Kidney (tissue), 22 donors: ENCODE measurements at places on chromosomes 5 and 9. TPM values are rescaled to one million over a fixed set of nuclear protein-coding genes. Genes with fewer than 3 reads are reported as not detected.

DNA sequence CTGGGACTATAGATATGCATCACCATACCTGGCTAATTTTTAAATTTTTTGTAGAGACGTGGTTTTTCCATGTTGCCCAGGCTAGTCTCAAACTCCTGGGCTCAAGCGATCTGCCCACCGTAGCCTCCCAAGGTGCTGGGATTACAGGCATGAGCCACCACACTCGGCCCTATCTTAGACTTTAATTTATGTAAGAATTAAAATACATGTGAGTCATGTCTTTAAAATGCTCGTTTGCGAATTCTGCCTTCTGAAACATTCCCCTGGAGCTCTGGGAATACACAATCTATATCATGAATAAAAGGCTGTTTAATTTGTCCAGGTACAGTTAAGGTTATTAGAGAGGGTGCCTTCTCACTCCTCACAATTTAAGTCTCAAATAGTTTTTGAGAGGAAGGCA is 32.8 kb downstream of the RHOBTB3 start:
- H3K36me3 ChIP-seq = no peaks in the 10 kb centered on the region
- no peak for DNase-seq
- no peak overlapping the region for H3K4me3 ChIP-seq
- H3K4me1 ChIP-seq = peaks cover 12% of the 10 kb centered on the region
- no peaks in the 10 kb centered on the region for H3K27me3 ChIP-seq
- H3K27ac ChIP-seq = no peak overlapping the region

GRCh38 chr9:80932181-80932580 is 757.2 kb downstream of the TLE1 start:
- H3K27me3 ChIP-seq = no peaks in the 10 kb centered on the region
- H3K36me3 ChIP-seq = no peaks in the 10 kb centered on the region
- H3K4me3 ChIP-seq = no peak overlapping the region
- no peak for DNase-seq
- H3K4me1 ChIP-seq = no peaks in the 10 kb centered on the region

- H3K36me3 ChIP-seq = no peaks in the 10 kb centered on the region
- H3K4me1 ChIP-seq = no peaks in the 10 kb centered on the region
- no peak for DNase-seq
- peaks cover 2% of the 10 kb centered on the region for H3K27me3 ChIP-seq
Measured at GRCh38 chr9:136705564-136705963, 6.8 kb upstream of the DIPK1B start.

GRCh38 chr5:1335540-1336095 is 9.3 kb downstream of the CLPTM1L start:
- no peak overlapping the region for H3K27ac ChIP-seq
- peaks cover 15% of the 10 kb centered on the region for H3K4me1 ChIP-seq
- H3K27me3 ChIP-seq = no peaks in the 10 kb centered on the region
- H3K4me3 ChIP-seq = no peak overlapping the region
- H3K36me3 ChIP-seq = peaks cover 61% of the 10 kb centered on the region

DNA sequence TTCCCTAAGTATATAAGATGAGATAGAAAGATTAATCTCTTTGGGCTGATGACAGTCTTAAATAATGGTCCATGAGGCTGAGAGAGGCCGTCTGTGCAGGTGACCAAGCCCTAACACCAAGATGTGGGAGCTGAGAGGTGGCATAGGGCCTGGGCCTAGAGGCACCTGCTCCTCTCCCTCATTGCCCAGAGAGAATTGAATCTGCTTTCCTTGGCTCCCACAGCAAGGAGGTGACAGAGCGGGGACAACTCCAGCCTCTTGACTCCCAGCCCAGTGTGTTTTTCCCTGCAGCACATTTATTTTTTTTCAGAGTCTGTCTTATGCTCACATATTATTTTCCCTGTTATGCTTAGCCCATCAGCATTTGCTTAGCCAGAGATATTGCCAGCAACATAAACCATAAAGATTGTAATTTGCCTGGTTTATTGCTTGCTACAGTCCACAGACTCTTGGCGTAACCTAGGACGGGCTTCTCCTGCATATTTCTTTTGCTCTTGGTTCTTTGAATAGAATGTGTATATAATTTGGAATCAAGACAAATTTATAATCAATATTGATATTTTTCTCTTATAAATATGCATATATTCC is 105.6 kb downstream of the NTRK2 start:
- H3K4me3 ChIP-seq = no peak overlapping the region
- no peak overlapping the region for H3K27ac ChIP-seq
- no peak for DNase-seq
- no peaks in the 10 kb centered on the region for H3K36me3 ChIP-seq
- H3K27me3 ChIP-seq = no peaks in the 10 kb centered on the region
- no peaks in the 10 kb centered on the region for H3K4me1 ChIP-seq

DNA sequence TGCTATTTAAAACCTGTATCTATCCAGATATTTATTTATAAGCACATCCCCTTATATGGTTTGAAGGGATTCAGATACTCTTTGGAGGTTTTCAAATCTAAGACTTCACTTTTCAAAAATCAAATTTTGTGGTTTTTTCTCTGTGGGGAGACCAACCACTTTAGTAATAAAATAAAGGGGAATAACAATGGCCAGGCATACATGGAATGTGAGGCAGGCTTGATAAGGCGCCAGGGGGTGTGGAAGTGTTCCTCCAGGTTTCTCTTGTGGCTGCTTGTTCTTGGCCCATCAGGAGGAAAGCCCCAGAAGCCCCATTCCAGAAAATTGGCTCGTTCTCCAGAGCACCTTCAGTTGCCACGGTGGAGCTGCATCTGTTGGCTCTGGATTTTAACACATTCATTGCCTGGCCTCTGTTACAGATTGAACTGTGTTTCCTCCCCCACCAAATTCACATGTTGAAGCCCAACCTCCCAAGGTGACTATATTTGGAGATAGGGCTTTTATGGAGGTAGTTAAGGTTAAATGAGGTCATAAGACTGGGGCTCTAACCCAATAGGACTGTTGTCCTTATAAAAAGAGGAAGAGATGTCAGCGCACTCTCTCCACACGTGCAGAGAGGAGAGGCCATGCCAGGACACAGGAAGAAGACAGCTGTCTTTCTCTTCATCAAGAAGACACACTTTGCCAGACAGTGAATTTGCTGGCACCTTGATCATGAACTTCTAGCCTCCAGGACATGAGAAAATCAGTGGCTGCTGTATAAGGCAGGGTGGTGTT is 195.9 kb downstream of the TMEM38B start:
- no peak for DNase-seq
- no peak overlapping the region for H3K27ac ChIP-seq

DNA sequence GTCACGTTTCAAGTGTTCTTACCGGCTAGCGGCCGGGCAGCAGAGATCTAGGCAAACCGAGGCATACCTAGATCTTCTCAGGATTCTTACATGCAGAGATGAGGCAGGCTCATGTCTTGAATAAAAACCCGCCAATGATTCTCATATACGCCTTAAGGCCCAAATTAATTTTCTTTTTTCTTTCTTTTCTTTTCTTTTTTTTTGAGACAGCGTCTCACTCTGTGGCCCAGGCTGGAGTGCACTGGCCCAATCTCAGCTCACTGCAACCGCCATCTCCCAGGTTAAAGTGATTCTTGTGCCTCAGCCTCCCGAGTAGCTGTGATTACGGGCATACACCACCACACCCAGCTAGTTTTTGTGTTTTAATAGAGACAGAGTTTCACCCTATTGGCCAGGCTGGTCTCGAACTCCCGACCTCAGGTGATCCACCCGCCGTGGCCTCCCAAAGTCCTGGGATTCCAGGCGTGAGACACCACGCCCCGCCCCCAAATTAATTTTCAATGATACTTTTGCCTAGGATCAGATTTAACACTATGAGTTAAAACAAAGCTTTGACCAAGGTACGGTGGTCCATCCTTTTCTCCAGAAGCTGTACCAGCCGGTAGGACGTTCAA is 1.5 kb downstream of the C9orf40 start:
- peak; percentile 53 for DNase-seq
- H3K27ac ChIP-seq = peak overlapping the region; percentile 62
- H3K36me3 ChIP-seq = no peaks in the 10 kb centered on the region
- no peaks in the 10 kb centered on the region for H3K4me1 ChIP-seq
- H3K27me3 ChIP-seq = no peaks in the 10 kb centered on the region

DNA sequence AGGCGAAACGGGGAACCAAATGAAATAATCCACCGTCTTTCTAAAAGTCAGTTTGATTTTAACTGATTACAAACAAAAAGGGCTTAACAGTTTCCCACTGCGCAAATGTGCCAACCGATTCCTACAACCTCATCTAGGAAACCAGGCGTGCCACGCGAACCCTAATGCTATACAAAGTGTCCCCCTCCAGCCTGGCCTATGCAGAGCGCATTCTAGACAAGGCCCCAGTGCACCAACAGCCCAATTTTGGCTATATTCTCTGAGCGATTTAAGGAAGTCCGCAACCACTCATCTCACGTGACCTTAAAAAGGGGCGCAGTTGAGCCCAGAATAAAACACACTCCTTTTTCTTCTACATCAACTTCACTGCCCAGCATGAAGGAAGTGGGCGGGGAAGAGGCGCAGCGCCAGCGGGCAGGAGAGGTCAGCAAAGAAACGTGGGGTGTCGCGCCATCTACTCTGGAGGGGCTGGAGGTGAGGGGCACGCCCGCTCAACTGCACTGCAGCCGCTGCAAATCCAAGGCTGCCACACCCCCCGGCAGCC is 779 bp downstream of the FAM13B start:
- no peak for DNase-seq
- H3K4me3 ChIP-seq = peak overlapping the region; percentile 89
- H3K27ac ChIP-seq = peak overlapping the region; percentile 99
- no peaks in the 10 kb centered on the region for H3K36me3 ChIP-seq
- H3K27me3 ChIP-seq = no peaks in the 10 kb centered on the region

- peak; percentile 41 for DNase-seq
- no peaks in the 10 kb centered on the region for H3K4me1 ChIP-seq
- peak overlapping the region; percentile 14 for H3K27ac ChIP-seq
- H3K4me3 ChIP-seq = no peak overlapping the region
Measured at GRCh38 chr9:136013524-136014034, 52.4 kb upstream of the UBAC1 start.

GRCh38 chr5:36528588-36528987 is 77.8 kb upstream of the SLC1A3 start:
- H3K4me3 ChIP-seq = no peak overlapping the region
- H3K4me1 ChIP-seq = no peaks in the 10 kb centered on the region
- no peaks in the 10 kb centered on the region for H3K27me3 ChIP-seq
- no peak overlapping the region for H3K27ac ChIP-seq
- DNase-seq = no peak

GRCh38 chr5:116838011-116838536 is 263.5 kb upstream of the SEMA6A start:
- no peaks in the 10 kb centered on the region for H3K36me3 ChIP-seq
- H3K27ac ChIP-seq = no peak overlapping the region
- no peaks in the 10 kb centered on the region for H3K4me1 ChIP-seq
- H3K27me3 ChIP-seq = no peaks in the 10 kb centered on the region
- no peak overlapping the region for H3K4me3 ChIP-seq
- no peak for DNase-seq

DNA sequence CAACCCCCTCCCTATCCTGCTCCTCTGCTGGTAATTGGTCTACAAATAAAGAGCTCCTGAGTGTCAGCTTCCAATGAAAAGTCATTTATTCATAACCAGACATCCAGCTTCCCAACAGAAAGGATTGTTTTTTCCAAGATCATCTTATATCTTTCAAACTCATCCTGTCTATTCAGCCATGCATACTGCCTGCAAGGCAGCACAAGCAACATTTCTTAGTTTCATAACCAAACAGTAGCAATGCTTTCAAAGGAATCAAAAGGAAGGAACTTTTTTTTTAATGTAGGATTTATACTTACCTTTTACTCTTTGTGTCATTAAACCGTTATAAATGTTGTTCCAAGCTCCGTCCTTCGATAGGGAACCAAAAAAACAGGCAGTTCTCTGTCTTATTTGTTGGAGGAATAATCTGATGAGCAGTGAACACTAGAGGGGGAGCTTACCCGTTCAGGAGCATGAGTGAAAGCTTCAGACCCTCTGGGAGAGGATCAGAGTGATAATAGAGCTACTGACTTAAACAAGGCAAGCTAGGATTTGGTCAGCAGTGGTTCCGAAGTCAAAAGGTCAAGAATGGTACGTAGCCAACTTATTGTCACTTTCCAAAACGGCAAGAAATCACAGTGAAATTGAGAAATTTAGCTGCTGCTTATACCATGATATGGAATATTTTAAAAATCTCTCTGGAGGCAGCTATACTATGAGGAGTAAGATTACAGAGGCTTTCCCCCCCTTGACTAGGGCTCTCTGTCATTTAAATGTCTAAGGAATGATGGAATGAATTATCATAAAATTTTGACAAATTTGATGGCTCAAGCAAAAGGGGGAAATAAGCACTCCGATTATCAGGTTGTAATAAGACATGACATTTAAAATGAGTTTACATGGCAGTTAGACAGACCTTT is 892.9 kb downstream of the NR2F1-AS1 start:
- H3K4me3 ChIP-seq = peak overlapping the region; percentile 29
- DNase-seq = peak; percentile 86
- no peaks in the 10 kb centered on the region for H3K27me3 ChIP-seq
- H3K4me1 ChIP-seq = no peaks in the 10 kb centered on the region

GRCh38 chr5:14615365-14615764 is 33.8 kb downstream of the OTULINL start:
- H3K36me3 ChIP-seq = peaks cover 8% of the 10 kb centered on the region
- no peaks in the 10 kb centered on the region for H3K27me3 ChIP-seq
- no peak for DNase-seq
- H3K27ac ChIP-seq = no peak overlapping the region
- no peaks in the 10 kb centered on the region for H3K4me1 ChIP-seq
- no peak overlapping the region for H3K4me3 ChIP-seq

DNA sequence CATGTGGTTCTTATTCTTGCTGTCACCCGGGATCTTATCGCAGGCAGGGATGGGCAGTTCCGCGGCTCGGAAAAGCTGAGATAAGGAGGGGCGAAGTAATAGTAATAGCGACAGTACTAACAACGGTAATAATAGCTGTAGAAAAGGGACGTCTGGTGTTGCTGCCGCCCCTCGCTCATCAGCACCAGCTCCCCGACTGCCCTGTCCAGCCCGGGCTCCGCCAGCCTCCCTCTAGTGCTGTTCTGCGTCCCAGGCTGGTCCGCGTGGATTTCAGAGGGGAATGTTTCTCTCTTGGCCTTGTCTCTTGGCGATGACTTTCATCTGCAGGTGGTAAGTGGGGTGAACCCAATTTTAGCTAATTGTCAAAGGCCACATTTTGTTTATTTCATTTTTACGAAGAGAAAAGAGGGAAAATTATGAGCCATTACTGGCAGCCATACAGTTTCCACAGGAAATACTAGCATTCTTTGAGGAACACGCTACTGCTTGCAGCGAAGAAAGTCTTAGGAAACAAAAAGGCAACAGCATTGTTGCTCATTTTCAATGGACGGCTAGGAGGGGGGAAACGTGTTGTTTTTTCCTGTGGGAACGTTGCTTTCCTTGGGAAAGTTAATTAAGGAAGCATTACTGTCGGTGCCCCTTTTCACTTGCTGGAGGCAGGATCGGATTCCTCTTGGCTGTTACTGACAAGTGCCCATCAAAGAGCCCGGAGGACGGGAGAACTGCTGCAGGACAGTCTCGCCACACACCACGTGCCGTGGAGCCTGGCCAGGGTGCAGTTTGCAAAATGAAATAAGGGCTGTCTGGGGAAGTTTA is 762 bp downstream of the SNCAIP start:
- H3K4me3 ChIP-seq = peak overlapping the region; percentile 61
- no peaks in the 10 kb centered on the region for H3K36me3 ChIP-seq
- H3K27me3 ChIP-seq = no peaks in the 10 kb centered on the region
- no peak overlapping the region for H3K27ac ChIP-seq
- peak; percentile 77 for DNase-seq

TAF11L14 gene
- not detected for total RNA-seq

DOK3 gene
- 18.6 TPM for total RNA-seq

PCDHA3 gene
- total RNA-seq = 1.4 TPM

SPINK7 gene
- total RNA-seq = not detected

MUSK gene
- 0.31 TPM for total RNA-seq

PCDHA12 gene
- total RNA-seq = 5.2 TPM
